SJCRH30 (cell line): ENCODE measurements at places on chromosomes 16 and 17.

DNA sequence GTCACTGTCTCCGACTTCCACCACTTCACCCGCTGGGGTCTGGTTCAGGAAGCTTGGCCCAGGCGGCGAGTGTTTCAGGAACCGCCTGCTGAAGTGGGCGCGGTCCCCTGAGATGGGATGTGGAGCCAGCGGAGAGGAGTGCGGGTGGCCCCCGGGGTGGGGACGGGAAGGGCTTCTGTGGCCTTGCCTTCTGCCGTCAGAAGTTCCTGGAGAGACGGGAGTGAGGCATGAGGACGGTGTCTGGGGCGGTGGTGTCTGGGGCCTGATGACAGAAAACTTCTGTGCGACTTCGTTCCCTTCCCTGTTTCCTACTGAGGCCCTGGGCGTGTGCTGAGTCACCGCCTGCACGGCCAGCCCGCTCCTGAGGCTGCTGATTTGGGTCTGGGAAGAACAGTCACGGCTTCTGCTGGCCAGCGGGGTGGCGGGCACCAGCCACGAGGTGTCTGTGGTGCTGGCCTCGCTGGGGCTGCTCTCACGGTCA is 12.3 kb upstream of the NLRC3 start:
- no peak for DNase-seq

DNA sequence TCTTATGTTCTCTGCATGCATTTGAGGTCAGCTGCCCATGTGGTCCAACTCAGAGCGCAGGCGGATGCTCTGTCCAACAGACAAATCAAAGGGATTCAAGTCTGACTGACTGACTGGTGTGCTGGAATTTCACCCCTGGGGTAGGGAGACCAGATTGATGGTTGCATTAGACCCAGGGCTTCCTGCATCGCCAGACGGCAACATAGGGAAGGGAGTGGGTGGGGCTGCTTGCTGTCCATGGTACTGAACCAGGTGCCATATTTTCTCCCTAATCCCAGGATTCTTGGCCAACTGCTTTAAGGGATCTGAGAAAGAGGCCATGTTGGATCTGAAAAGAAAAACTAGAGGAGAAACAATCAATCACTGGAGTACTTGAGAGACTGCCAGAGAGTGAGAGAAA is 332.0 kb downstream of the XYLT1 start:
- peak; percentile 57 for DNase-seq

- DNase-seq, result no peak
Observed at GRCh38 chr17:77531002-77531401, 390.2 kb downstream of the SEC14L1 start.

DNA sequence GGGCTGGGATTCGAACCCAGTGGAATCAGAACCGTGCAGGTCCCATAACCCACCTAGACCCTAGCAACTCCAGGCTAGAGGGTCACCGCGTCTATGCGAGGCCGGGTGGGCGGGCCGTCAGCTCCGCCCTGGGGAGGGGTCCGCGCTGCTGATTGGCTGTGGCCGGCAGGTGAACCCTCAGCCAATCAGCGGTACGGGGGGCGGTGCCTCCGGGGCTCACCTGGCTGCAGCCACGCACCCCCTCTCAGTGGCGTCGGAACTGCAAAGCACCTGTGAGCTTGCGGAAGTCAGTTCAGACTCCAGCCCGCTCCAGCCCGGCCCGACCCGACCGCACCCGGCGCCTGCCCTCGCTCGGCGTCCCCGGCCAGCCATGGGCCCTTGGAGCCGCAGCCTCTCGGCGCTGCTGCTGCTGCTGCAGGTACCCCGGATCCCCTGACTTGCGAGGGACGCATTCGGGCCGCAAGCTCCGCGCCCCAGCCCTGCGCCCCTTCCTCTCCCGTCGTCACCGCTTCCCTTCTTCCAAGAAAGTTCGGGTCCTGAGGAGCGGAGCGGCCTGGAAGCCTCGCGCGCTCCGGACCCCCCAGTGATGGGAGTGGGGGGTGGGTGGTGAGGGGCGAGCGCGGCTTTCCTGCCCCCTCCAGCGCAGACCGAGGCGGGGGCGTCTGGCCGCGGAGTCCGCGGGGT is at the start of gene CDH1:
Gene CDH1, plus strand, starts transcription at position 247 of the 684 bp plus-strand sequence. Its CDS starts 124 bp downstream, at position 371.
- no peak for DNase-seq

GRCh38 chr17:36705874-36706731 is 104.7 kb downstream of the MRM1 start:
- DNase-seq, result peak; percentile 39

- no peak for DNase-seq
Observed at GRCh38 chr16:25140459-25140858, 28.9 kb downstream of the LCMT1 start.

- no peak for DNase-seq
Observed at GRCh38 chr17:80289616-80290015, 29.0 kb downstream of the RNF213 start.

DNA sequence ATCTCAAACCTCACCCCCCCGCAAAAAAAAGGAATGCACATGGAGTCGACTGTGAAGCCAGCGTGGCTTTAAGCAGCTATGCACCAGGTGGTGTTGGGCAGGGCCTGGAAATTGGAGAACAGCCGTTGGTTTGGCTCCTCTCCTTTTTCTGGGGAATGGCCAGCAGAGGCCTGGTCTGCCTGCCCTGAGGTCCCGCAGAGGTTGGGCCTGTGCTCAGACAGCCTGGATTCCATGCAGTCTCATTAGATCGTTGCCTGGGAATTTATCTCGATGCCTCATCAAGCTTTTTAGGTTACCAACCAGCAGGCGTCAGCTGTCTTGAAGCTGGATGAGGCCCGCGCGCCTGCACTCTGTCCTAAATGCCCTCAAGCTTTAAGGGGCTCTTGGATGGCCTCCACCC is 9.8 kb downstream of the SLC12A3 start:
- DNase-seq, result peak; percentile 96

- DNase-seq, result peak; percentile 47
Observed at GRCh38 chr16:48123104-48123788, 32.5 kb downstream of the ABCC12 start.

DNA sequence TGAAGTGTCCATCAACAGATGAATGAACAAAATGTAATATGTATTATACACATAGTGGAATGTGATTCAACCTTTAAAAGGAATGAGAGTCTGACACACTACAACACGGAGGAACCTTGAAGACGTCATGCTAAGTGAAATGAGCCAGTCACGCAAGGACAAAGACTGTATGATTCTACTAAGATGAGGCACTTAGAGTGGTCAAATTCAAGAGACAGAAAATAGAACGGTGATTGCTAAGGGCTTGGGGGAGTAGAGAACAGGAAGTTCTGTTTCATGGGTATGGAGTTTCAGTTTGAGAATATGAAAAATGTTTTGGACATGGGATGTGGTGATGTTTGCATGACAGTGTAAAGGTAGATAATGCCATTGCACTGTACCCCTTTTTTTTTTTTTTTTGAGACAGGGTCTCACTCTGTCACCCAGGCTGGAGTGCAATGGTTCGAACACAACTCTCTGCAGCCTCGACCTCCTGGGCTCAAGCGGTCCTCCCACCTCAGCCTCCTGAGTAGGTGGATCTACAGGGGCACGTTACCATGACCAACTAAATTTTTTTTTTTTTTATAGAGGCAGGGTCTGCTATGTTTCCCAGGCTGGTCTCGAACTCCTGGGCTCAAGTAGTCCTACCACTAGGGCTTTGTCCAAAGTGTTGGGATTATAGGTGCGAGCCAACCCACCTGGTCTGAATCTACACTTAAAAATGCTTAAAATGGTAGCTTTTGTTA is 2.9 kb upstream of the CCDC102A start:
- no peak for DNase-seq
